ENCODE measurements at places on chromosomes 12 and 14.

- peak; percentile 18 for DNase-seq
Measured at GRCh38 chr14:29810682-29811081, 117.0 kb downstream of the PRKD1 start.

DNA sequence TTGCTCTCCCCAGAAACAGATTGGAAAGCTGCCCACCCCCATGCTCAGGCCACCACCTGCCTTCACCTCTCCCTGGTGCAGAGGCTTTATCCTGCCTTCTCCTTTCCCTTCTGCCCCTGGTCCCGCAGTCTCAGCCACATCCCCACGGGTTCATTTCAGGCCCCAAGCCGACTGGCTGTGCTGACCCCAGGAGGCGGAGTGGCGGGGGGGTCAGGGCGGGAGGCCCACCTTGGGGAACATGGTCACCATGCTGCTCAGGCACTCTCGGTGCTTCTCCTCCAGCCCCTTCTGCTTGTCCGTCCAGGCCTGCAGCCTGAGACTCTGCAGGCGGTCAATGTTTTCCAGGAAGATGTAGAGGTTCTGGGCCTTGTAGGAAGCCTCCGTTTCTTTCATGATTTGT, 6.9 kb downstream of the FAM186B start:
- no peak for DNase-seq

GRCh38 chr14:59161561-59162175, 26.8 kb upstream of the DAAM1 start:
- DNase-seq = peak; percentile 96

GRCh38 chr12:4282892-4283511, 9.4 kb downstream of the CCND2 start:
- no peak for DNase-seq

- DNase-seq = peak; percentile 34
Measured at GRCh38 chr12:3725388-3726115, 27.4 kb downstream of the CRACR2A start.

- no peak for DNase-seq
Measured at GRCh38 chr12:20494851-20495250, 126.5 kb downstream of the PDE3A start.

GRCh38 chr14:71985538-71986189, 53.4 kb downstream of the RGS6 start:
- DNase-seq = no peak
